ENCODE measurements at places on chromosomes 2 and 18.

GRCh38 chr18:23778828-23779227 is 89.6 kb downstream of the LAMA3 start:
- no peak for DNase-seq

DNA sequence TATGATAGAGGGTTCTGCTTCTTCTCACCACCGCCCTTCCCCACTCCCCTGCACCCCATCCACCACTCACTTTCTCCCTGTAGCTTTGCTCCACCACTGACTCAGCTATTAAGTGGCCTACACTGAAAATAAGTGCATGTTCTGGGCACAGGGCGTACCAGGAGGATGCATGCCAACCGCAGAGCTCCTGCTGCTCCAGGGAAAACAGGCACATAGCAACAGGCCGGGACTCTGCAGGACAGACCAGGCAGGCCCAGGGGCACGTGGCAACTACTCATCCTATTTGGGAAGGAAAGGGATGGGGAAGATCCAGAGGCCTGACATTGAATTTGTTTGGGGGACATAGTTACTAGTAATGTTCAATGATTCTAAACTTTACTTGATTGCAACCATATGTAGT is 28.4 kb downstream of the ARL4C start:
- no peak for DNase-seq

GRCh38 chr2:147223553-147224060 is 621.2 kb upstream of the ACVR2A start:
- DNase-seq: no peak

DNA sequence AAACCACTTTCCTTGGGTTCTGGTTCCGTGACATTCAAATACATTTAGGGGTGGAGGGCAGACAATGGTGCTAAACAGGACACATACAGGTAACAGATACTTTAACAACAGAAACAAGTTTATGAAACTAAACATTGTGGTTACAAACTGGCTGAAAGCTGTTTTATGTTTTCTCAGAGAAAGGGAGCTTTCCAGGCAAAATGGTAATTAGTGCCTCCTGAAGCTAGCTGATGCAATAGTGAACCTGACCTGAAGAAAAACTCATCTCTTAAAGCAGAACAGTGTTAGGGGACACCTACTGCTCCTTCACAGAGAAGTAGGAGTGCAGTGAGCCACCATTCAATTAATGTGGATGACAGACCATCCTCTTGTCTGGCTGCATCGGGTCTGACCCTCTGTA is 138.9 kb downstream of the CCDC148 start:
- DNase-seq: no peak

GRCh38 chr2:48915227-48915626 is 159.7 kb upstream of the LHCGR start:
- no peak for DNase-seq

DNA sequence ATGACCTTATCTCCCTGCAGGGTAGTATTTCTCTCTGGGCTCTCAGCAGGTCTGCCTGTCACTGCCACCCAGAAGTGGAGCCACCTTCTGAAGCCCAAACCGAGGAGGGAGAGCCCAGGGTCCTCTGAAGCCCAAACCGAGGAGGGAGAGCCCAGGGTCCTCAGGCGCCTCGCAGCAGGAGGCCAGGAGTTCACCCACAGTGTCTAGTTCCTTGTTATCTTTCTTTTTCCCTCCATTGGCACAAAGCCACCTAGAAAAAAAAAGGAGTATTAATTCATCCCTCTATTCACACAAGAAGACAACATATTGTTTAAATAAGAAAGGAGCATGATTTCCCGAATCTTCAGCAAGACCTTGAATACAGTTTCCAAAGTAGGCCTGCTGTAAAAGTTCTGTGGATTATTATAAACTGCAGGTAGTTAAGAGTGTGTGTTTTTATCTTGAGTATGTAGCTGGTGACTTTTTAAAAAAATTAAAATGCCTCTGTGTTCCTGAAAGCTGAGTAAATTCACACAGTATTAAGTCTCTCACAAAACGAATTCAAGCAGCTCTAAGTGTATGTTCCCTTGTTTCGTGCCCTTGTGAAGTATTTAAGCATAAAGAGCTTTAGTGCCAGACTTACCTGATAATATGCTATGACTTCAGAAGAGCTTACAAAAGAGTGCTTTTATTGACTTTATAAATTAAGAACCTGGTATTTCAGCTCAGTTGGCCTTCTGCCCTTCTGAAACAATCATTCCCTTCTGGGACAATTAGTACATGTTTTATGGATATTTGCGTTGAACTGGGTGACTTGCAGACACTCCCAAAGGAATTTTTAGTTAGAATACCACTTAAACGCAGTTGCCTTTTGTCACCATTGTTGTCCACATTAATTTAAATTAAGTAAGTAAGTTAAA is 11.7 kb upstream of the GRHL1 start:
- DNase-seq: no peak

DNA sequence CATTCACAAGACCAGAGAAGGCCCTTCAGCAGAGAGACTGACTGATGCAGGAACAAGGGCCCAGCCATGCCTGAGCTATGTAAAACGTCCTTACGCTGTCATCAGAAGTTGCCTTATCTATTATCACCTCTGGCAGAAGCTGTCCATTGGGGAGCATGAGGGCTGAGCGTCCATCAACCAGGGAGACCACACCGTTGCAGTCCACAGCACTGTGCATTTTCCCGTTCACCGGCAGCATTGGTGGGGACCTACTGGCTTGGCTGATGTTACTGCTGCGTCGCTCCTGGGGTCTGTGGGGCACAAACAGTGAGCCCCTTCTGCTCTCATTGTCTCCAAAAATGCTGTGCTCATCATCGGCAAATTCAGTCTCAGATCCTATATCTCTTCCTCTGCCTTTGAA is 91.4 kb downstream of the SCN9A start:
- DNase-seq: no peak

DNA sequence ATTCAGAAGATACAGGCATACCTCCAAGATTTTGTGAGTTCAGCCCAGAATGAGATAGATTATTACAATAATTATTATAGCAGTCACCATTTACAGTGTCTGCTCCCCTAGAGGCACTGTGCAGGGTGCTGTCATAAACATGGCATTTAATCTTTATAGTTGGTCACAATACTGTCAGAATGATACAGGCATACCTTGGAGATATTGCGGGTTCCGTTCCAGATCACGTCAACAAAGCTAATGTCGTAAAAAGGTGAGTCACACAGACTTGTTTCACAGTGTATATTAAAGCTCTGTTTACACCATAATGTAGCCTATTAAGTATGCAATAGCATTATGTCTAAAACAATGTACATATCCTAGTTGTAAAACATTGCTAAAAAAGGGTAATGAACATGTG is 45.6 kb downstream of the ZRANB3 start:
- no peak for DNase-seq

DNA sequence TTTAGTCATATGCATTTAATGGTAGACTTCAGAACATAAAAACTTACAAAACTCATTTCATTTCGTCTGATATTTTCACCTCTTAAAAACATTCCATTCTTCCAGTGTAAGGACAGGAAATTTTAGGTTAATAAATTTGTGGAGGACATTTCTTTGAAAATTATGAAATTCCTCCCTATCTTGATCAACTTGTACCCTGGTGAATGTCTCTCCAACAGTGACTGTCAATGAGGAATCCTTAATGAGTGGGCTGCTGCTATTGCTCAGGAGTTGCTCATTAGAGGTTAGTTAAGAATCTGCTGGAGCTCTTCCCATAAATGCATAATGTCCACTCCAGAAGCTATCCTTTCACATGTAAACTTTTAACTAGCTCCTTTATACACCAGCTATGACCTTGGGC is 69.1 kb downstream of the LRP1B start:
- DNase-seq: no peak
